ENCODE measurements at places on chromosomes 16 and 17. TPM values are rescaled to one million over a fixed set of nuclear protein-coding genes. Genes with fewer than 3 reads are reported as not detected.

TIGD7 gene
- 12.7 TPM for polyA plus RNA-seq

KRT33A gene
- 2.3 TPM for polyA plus RNA-seq

TEDC2 gene
- 7.7 TPM for polyA plus RNA-seq

GOT2 gene
- polyA plus RNA-seq = 81.0 TPM

LAT gene
- polyA plus RNA-seq = 8.4 TPM

ZDHHC7 gene
- polyA plus RNA-seq = 29.4 TPM

COL1A1 gene
- 557 TPM for polyA plus RNA-seq

ITGAD gene
- not detected for polyA plus RNA-seq

CNTNAP4 gene
- 1.5 TPM for polyA plus RNA-seq

HEATR9 gene
- polyA plus RNA-seq = 28.3 TPM

ADAD2 gene
- polyA plus RNA-seq = 174 TPM

RCVRN gene
- polyA plus RNA-seq = 0.32 TPM

FBXW10B gene
- 6.8 TPM for polyA plus RNA-seq

CBFA2T3 gene
- 7.1 TPM for polyA plus RNA-seq

HOXB8 gene
- 1.2 TPM for polyA plus RNA-seq

PRCD gene
- 4.6 TPM for polyA plus RNA-seq

BCL6B gene
- 4.6 TPM for polyA plus RNA-seq

DHX40 gene
- 53.2 TPM for polyA plus RNA-seq

EFCAB13 gene
- 22.9 TPM for polyA plus RNA-seq

RNF43 gene
- 9.7 TPM for polyA plus RNA-seq

PRSS33 gene
- polyA plus RNA-seq = 4.4 TPM

NPIPB13 gene
- 4.7 TPM for polyA plus RNA-seq

SDK2 gene
- polyA plus RNA-seq = 55.4 TPM

C16orf46 gene
- polyA plus RNA-seq = 7.7 TPM

MYO15A gene
- 21.7 TPM for polyA plus RNA-seq

GPR142 gene
- 0.51 TPM for polyA plus RNA-seq

TBC1D26 gene
- polyA plus RNA-seq = 23.7 TPM

SLC38A8 gene
- 0.33 TPM for polyA plus RNA-seq

CNGB1 gene
- polyA plus RNA-seq = 0.76 TPM

CD300H gene
- polyA plus RNA-seq = not detected

TBC1D3G gene
- polyA plus RNA-seq = 34.2 TPM

CLDN7 gene
- polyA plus RNA-seq = 8.8 TPM

DOC2A gene
- 75.1 TPM for polyA plus RNA-seq

SLC26A11 gene
- polyA plus RNA-seq = 8.4 TPM
